ENCODE measurements at places on chromosomes 3 and 15.

GRCh38 chr3:173584838-173585831 lies 187.6 kb downstream of the NLGN1 start:
- peak; percentile 24 for DNase-seq

GRCh38 chr15:54789376-54789775 lies 407.4 kb downstream of the RSL24D1 start:
- DNase-seq = no peak

DNA sequence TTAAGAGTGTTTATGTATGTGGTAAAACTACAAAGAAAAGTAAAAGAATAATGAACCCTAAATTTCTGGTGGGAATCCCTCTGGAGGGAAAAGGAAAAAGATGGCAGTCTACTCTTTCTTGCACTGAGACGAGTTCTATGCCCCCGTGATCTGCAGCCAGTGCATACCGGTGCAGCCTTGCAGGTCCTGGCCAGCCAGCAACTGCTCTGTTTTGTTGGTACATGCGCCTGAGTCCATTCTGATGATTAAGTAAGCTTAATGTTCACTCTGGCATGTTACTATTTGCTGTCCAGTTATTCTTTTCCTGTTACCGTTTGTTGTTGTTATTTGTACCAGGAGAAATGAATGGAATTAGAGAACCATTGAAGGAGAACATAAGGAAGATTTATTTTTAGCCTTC lies 95.1 kb upstream of the TMC3 start:
- no peak for DNase-seq

GRCh38 chr15:39804026-39804425 lies 21.4 kb upstream of the FSIP1 start:
- no peak for DNase-seq

Data from RCC 7860 (cell line).